ENCODE measurements at places on chromosomes 4 and X. TPM values are rescaled to one million over a fixed set of nuclear protein-coding genes. Genes with fewer than 3 reads are reported as not detected.
A peak's percentile ranks its signal among the peaks of the same experiment; 100 is the strongest.

Gene MSMO1
- 101 TPM for total RNA-seq

Gene SPANXA2
- not detected for total RNA-seq

Gene DRP2
- 0.41 TPM for total RNA-seq

Gene TLR10
- total RNA-seq, result not detected

DNA sequence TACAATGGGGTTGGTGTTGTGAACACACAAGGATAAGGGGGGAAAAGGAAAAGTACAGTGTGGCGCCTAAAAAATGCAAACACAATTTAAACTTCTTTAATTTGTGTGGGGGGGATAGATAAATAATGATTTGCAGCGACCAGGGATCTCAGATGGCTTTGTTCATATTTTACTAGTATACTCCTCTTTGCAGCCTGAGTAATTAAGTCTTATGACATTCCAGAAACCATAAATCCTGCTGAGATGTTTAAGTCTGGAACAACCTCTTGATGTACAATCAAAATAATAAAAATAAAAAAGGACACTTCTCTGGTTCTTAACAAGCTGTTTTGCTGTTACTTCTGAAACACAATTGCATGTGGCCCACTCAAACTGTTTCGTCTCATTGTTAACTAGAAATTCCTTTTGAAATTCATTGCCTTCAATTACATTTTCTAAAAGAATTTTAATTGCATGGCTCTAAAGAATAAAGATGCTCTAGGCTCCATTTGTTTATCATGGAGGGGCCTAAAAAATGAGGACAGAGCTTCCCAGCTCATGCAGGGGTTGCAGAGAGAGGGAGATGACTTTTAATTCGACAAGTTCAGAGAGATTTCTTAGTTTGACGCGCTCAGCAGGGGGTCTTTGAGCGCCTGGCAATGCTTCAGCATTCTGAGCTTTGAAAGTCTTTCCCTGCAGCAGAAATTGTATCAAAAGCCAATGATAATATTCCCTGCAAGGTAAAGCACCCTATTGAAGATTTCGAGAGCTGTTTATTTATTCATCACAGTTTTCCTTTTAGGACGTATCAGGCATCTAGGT lies 892.4 kb upstream of the TENM3 start:
- no peak for DNase-seq

DNA sequence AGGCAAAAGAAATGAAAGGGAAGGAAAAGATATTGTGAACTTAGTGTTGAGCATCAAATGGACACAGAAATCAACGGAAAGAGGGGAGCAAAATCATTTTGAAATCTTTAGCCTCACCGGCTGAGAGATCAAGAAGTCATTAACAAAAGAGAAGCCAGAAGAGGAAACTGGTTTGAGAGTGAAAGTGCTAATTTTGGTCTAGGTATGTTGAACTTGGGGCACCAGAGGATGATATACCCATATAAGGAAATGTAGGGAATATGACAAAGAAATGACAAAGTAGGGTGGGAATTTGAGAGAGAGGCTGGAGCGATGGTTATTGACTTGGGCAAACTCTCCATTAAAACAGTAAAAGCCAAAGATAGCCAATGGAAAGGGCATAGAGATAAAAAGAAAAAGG lies 183.4 kb upstream of the ATOH1 start:
- no peak for DNase-seq

GRCh38 chr4:26319949-26320537 lies 771 bp upstream of the RBPJ start:
- peak; percentile 37 for DNase-seq

DNA sequence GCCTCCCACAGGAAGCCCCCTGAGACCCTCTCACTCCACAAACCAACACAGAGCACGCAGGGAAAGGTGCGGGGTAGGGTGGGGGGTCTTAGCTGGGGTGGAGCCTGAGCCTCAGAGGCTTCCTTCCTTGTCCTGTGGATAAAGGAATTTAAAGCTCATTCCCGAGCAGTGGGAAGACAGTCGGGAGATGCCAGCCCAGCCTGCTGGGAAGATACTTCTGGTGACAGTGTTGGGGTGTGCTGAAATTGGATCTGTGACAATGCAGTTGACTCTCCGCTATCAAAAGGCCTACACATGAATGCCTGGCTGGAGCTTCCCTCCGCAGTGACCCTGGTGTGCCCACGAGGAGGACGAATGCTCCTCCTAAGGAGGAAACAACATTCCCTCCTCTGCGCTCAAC lies 45.5 kb downstream of the JAKMIP1 start:
- DNase-seq, result no peak

GRCh38 chr4:13248621-13249298 lies 235.4 kb downstream of the RAB28 start:
- DNase-seq, result peak; percentile 1

- DNase-seq, result peak; percentile 91
Observed at GRCh38 chr4:82865592-82865991, 25.4 kb downstream of the SEC31A start.
